ENCODE measurements at places on chromosomes 1 and 21.

- no peak for DNase-seq
These were observed 26.4 kb downstream of the LRRC53 start for GRCh38 chr1:74486036-74486435.

GRCh38 chr1:32619701-32620485, 30.5 kb downstream of the ZBTB8OS start:
- no peak for DNase-seq

DNA sequence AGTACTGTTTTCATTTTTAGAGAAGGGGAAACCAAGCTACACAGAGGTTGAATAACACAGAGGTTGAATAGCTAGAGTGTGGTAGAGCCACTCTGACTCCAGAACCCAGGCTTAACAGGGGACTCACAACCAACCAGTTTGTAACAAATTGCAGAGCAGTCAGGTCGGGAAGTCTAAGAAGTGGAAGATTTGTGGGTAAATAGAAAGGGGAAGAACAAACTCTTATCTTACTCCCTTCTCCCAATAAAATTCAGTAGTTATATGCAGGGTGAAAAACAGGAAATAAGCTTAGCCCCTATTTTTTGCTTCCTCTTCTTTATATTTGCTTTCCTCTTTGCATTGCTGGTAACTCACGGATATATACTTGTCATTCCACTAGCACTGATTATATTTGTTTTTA, 23.2 kb downstream of the CDC42 start:
- no peak for DNase-seq

- DNase-seq, result no peak
These were observed 1232.1 kb downstream of the MRPL39 start for GRCh38 chr21:24375201-24375600.

DNA sequence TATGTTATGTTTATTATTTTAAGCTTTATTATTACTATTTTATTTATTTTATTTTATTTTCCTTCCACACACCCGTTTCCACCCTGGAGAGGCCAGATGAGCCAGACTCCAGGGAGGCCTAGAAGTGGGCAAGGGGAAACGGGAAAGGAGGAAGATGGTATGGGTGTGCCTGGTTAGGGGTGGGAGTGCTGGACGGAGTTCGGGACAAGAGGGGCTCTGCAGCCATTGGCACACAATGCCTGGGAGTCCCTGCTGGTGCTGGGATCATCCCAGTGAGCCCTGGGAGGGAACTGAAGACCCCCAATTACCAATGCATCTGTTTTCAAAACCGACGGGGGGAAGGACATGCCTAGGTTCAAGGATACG, 468 bp upstream of the MX1 start:
- no peak for DNase-seq

DNA sequence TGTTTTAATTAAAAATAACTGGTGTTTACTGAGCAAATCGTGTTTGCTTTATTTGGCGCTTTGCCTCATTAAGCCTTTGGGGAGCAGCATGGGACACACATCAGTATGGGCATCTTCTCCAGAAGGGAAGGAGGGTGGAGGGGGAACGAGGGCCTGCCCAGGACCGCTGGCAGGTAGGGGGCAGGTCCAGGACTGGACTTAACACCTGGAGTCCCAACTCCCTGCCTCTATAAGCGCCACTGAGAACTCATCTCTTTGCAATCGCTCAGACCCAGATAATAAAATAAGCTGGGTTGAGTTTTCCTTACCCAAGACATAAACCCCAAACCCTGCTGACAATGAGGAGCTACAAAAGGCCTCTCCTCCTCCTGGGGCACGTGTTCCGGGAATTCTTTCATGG, 15.1 kb downstream of the ABCG1 start:
- no peak for DNase-seq

GRCh38 chr1:17118268-17118667, 983 bp downstream of the PADI2 start:
- no peak for DNase-seq

- DNase-seq, result no peak
These were observed 3.4 kb downstream of the LRRC71 start for GRCh38 chr1:156923670-156924477.

- DNase-seq, result no peak
These were observed 22.5 kb downstream of the CACHD1 start for GRCh38 chr1:64492424-64492823.

DNA sequence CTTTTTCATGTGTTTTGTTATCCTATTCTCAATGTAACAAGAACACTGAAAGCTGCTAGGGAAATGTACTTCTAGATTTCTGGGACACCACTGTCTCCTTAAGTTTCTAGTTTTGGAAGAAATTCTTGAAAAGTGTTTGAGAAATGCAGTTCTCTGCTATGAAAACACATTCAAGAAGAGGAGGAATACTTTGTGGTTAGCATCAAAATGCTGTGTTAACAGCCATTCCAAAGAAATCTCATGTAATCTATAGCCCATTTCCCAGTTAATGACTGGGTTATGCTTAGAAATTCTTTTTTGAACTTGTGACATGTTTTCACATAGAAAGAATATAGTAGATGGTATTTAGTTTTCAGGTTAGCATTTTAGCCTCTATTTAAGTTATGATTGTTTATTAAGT, 6.0 kb downstream of the RAVER2 start:
- no peak for DNase-seq

DNA sequence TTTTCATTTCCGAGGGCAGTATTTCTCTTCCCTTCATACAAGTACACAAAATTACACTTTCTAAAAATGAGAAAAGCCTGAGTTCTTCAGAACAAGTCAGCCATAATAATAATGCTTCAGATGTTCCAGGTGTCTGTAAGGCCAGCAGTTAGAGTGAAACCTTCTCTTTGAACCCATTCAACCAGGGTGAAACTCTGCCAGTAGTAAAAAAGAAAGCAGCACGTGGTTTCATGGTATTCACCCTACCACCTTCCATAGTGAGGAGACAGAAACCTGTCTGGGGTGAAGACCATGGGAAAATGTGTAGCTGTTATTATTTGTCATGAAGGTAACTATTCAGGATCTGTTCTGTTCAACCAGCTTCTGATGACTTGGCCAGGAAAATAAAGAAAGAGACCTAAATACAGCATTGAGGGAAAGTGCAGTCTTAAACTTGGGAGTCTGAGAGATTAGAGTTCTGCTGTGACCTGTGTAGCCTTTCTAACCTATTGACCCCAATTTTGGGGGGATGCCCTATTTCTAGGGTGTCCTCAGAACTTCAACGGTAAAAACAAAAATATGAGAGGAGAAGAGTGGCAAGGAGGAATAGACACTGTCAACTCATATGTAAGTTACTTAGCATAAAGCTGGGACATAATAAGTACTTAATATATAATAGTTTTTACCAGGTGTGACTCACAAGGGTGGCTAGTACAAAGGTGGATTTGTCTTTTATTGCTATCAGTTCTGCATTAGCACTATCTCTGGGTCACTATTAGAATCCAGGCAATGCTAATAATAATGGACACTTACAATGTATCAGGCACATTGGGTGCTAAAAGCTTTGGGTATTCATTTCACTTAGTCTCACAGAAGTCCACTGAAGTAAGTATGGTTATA, 70.0 kb upstream of the TNFSF4 start:
- DNase-seq, result no peak

- no peak for DNase-seq
These were observed 100.8 kb upstream of the KIAA1614 start for GRCh38 chr1:180811886-180812285.

Measured in hematopoietic multipotent progenitor cell treated with erythropoietin and hydrocortisone succinate and interleukin-3 and kit ligand, for 17 days (in vitro differentiated cells).